ENCODE measurements at places on chromosomes 4 and X.
A peak's percentile ranks its signal among the peaks of the same experiment; 100 is the strongest.

- no peak for DNase-seq
Measured at GRCh38 chr4:134251322-134251721, 49.7 kb upstream of the PABPC4L start.

- DNase-seq = no peak
Measured at GRCh38 chrX:97330151-97330550, 446.4 kb downstream of the RPA4 start.

DNA sequence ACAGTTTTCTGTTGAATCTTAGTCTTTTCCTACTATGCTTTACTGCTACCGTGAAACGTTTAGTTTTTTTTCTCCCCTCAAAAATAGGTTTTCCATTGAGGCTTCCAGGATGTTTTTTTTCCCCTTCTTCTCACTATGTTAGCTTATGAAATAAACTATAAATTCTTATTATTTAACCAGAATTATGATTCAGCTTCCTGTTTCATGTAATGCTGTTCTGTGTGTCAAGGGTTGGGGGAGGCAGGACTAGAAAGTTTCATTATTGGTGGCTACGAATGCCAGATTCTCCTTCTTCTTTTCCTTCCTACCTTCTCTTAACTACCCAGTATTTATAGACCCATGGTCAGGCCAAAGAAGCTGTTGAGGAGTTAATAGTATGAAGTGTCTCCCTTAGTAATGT lies 11.8 kb downstream of the CLCN5 start:
- no peak for DNase-seq

GRCh38 chrX:111244235-111244750 lies 26.0 kb downstream of the CAPN6 start:
- peak; percentile 2 for DNase-seq

DNA sequence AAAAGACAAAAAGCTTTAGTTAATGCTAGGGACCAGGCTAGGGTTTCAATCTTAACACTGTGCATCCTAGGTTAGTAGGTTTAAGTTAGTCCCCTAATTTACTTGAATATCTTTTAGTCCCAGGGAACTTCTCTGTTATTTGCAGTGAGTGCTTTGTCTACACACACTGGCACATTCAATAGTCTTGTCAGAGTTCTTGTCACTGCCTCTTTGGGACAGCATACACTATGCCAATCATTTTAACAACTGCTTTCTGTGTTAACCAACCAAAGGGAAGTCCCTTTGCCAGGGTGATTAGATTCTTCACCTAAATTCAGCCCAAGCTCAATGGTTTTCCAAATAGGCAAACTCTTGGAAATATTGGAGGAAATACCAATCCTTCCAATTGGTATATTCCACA lies 221.8 kb upstream of the IGFBP7 start:
- DNase-seq = no peak

DNA sequence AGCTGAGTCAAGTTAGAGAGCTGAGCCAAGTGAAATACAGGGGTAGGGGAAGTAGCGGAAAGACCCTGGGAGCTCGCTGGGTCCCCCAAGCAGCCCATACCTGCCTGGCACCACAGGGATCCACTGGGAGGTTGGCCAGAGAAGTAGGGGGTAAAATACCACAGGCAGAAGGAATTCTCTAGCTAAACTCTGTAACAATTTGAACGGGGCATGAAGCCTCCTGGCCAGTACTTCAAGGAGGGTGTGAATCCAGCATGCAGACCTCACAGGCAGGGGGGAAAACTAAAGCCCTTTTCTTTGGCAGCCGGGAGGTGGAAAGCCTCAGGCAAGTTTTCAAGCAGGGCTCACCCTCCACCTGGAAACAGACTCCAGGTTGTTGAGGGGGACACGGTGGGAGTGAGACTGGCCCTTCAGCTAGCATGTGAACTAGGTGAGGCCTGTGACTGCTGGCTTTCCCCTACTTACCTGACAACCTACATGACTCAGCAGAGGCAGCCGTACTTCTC lies 3.7 kb upstream of the UGT2A1 start:
- no peak for DNase-seq

DNA sequence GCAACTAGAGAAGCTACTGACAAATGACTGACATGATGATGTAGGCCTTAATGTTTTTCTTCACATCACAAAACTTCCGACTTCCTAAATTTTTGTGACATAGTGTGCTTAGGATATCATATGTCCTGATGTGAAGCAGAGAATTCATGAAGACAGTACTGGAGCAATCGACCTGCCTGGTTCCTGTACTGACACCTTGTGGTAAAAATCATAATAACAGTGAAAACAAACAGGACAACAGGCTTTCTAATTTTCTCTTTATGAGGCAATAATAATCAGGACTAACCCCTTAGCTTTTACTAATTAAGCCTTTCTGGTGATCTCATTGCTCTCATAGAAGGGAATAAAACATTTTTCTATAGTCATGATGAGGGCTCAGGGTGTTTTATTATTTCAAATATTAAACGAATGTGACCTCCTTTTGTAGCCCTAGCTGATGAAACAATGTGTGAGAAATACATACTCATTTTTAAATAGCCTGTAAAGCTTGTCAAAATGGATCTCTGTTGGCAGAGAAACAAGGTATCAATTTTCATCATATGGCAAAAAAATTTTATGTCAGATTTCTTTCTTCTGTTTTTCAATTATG lies 158.4 kb downstream of the TENT5D start:
- peak; percentile 56 for DNase-seq

GRCh38 chr4:56953680-56954520 lies 23.5 kb downstream of the NOA1 start:
- no peak for DNase-seq

DNA sequence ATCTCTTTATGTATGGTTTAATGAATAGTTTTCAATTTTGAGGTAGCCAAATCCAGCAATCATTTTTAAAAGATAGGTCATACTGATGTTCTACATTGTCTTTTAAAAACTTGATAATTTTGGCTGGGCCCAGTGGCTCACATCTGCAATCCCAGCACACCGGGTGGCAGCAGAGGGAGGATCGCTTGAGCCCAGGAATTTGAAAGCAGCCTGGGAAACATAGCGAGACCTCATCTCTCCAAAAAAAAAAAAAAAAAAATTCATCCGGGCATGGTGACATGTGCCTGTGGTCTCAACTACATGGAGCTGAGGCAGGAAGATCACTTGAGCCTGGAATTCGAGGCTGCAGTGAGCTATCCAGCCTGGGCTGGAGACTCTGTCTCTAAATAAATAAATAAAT lies 419.8 kb downstream of the GALNTL6 start:
- DNase-seq = no peak

- peak; percentile 5 for DNase-seq
Measured at GRCh38 chr4:74793757-74794381, 454 bp downstream of the BTC start.

DNA sequence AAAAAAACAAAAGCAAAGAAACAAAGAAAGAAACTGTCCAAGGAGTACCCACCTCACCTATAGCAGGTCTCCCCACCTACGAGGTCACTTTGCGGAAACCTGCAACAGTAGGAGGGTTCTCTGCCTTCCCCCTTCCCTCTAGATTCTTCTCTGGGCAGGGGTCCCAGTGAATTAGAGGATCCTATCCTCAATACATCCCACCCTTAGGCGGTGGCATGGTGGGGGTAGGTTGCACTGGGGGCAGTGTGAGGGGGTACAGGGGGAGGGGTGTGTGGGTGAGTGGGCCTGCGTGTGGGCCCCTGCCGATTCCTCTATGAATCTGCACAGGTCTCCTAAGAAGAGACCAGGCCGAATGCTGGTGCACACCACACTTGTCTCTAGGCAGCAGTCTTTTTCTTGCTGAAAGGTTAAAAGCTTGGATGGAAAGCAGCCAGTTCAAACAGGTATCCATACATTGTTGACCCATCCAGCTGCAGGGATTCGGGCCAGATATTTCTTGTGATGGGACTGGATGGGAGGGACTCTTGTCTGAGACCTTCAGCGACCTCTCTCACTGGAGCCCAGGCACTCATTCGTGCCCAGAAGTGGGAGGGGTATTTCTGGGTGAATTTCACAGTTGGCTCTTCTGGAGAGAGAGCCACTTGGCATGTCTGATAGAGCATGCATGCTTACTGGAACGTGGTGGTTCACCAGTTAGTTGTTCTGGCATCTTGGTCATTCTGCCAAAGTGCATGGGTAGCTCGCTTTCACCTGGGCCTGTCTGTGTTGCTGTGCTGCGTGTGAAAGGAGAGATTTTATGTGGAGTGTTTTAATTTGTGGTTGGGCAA lies 65.6 kb downstream of the NBDY start:
- no peak for DNase-seq

DNA sequence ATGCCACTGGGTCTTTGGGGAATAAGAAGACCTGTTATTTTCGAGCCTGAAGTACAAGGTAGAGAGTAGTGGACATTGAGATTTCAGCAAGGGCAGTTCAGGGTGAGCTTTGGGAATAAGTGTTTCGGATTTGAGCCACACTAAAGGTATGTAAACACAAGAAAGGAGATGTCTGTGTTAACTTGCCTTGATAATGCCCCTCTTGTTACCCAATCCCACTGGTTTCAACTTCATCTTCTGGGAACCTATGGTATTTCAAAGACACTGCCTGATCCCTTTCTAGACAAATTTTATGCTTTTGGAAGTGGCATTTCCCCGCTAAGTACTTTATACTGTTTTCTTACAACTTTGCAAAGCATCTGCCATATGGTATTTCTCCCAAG lies 79.4 kb downstream of the SLC9A6 start:
- DNase-seq = no peak

DNA sequence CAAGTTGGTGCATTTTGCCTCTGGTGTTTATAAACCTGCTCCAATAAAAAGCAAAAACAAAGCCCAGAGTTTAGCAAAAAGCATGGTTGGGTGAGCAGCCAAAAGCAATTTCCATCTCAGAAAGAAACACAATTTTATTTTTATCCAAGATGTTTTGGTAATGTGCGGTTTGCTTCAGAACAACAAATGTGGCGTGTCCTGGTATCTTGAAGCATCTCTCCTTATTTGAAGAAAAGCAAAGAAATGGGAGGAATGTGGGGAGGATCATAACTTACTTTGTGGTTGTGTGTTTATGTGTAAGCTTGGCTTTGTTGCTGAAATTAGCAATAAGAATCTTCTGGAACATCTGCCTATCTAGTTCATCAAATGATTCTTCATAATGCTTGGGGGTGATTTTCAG lies 88.3 kb upstream of the DDX3X start:
- DNase-seq = no peak

GRCh38 chr4:12170308-12170707 lies 741.6 kb upstream of the HS3ST1 start:
- no peak for DNase-seq

GRCh38 chr4:45280121-45280520 lies 553.8 kb upstream of the GNPDA2 start:
- no peak for DNase-seq

- DNase-seq = peak; percentile 22
Measured at GRCh38 chrX:46573892-46574773, 568 bp downstream of the CHST7 start.

DNA sequence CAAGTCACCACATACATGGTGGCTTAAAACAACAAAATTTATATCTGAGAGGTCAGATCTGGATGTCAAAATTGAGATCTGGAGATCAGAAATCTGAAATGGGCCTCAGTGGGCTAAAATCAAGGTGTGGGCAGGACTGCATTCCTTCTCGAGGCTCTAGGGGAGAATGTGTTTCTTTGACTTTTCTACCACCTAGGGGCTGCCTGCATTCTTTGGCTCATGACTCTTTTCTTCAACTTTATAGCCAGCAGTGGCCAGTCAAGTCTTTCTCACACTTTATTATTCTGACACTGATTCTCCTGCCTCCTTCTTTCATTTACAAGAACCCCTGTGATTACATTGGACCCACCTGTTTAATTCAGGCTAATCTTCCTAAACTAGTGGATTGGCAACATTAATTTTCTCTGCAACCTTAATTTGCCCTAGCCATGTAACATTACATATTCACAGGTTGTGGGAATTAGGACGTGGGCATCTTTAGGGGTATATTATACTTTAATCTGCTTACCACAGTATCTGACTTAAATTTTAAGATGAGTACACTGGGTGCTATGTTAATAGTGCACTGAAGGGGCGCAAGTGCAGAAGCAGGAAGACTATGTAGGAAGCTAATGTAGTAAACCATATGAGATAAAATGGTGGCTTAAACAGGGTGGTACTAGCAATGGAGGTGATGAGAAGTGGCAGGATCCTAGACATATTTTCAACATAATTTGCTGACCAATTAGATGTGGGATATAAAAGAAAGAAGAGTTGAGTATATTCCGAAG lies 188.0 kb downstream of the SLC4A4 start:
- no peak for DNase-seq
